ENCODE measurements at places on chromosomes 13 and 19.

DNA sequence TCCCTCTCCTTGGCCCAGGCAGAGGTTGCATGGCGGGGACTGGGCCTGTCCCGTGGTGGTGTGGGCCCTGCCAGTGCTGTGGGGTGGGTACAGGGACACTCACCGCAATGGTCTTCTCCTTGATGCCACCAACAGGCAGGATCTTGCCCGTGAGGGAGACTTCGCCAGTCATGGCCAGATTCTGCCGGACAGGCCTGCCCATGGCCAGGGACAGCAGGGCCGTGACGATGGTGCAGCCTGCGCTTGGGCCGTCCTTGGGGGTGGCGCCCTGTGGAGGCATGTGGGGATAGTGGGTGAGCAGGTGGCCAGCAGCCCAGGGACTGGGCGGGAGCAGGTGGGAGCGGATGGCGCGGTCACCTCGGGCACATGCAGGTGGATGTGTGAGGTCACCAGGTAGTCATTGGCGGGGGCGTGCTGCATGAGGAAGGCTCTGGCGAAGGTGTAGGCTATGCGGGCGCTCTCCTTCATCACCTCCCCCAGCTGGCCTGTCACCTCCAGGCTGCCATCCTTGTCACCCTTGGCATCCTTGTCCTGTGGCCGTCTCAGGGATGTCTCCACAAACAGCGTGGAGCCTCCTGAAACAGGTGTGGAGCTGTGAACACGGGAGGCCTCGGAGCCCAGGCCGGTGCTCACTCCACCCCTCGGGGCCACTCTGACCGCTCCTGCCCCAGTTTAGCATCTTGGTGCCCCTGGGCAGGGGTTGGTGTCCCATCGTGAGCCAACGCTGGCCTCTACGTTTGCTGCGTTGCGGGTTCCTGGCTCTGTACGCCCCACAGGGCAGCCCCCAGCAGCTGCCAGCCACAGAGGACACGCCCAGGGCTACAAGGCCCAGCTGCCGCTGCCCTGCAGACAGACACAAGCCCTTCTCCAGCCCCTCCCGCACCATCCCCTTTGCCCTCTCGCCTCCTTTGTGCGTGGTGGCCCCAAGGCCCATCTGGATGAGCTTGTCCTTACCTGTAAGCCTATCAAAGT lies 3.4 kb downstream of the RPL36 start:
- no peak for DNase-seq

- no peak for DNase-seq
Observed at GRCh38 chr13:35603593-35604285, 127.2 kb upstream of the MAB21L1 start.

DNA sequence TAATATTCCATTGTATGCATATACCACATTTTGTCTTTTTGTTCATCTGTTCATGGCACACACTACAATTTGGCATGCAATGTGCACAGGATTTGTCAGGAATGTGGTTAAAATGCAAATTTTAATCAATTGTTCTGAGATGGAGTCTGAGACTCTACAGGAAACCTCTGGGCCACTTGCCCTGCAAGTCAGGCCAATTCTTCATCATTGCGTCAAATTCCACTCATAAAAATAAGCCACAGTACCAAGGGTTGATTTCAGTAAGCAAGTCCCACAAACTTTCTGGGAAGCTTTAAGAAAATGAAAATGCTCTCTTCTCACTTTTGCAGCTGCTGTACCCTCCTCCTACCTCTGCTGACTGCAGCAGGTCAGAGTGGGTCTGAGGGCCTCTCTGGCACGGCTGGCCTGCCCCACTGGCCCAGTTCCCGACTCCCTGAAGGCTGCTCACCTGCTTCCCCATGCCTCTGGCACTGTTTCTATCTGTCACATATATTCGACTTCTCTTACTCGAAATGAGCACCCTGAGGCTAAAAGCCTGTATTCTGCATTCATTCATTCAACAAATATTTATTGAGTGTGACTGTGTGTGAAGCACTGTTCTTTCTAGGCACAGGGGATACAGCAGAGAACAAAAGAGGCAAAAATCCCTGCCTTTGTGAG lies 83.8 kb upstream of the WASF3 start:
- no peak for DNase-seq

DNA sequence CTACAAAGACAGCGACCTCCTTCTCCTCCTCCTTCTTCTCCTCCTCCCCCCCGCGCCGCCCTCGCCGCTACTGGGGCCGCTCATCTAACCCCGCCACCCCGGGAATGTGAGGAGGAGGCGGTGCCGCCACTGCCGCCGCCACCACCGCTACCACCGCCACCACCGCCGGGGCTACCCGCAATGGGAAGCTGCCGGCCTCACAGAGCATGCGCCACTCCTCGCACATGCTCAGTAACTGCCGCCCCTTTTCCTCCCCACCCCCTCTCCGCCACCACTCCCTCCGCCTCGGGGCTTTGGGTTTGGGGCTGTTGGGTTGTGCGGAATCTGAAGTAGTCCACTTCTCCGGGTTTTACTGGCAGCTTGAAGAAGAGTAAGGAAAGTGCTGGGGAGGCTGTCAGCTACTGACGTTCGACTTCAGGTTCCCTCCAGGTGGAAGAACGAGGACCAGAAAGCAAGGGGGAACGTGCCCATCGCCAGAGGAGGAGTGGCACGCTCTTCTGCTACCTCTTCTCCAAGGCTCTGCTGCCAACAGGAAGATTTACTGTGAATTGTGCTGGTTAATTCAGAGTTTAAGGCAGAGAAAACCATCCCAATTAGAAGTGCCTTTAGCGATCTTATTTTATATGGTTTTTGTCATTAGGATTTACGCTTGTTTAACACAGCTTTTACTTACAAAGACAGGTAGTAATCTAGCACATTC lies at the start of gene MYCBP2:
Gene MYCBP2 (minus strand): TSS at position 190 of the 700 bp plus-strand sequence. CDS start 319 bp downstream, outside the sequence.
- DNase-seq, result peak; percentile 95

DNA sequence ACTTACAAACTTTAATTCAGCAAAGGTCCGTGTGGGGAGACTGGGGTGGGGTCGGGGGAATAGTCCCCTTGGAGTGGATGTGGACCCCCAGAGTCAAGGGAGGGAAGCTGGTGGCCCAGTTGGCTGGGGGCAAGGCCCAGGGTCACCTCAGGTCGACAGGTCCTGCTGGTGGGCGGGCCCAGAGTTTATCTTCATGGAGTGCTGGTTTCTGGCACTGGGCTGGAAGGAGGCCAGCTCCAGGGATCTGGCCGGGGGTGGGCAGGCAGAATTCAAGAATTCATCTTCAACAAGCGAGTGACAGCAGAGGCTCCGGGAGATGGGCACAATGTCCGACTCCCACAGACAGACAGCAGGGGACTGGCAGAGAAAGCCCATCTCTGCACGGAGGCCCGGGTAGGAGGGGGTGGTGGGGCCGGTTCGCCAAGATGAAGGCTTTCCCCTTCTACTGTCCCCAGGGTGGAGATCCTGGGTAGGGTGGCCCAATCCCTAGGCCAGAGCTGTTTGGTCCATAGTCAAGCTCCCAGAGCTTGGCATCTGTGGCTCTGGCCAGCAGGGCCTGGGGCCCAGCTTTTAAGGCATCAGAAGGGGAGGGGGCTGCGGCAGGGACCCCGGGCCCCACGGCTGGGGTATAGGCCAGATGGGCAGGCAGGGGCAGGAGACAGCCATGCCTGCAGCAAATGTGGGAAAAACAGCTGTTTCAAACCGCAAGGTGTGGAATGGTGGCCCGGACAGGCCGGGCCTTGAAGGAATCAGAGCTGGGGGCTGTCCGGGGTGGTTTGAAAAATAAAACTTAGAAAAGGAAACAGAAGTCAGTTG lies 622 bp upstream of the FDX2 start:
- no peak for DNase-seq

DNA sequence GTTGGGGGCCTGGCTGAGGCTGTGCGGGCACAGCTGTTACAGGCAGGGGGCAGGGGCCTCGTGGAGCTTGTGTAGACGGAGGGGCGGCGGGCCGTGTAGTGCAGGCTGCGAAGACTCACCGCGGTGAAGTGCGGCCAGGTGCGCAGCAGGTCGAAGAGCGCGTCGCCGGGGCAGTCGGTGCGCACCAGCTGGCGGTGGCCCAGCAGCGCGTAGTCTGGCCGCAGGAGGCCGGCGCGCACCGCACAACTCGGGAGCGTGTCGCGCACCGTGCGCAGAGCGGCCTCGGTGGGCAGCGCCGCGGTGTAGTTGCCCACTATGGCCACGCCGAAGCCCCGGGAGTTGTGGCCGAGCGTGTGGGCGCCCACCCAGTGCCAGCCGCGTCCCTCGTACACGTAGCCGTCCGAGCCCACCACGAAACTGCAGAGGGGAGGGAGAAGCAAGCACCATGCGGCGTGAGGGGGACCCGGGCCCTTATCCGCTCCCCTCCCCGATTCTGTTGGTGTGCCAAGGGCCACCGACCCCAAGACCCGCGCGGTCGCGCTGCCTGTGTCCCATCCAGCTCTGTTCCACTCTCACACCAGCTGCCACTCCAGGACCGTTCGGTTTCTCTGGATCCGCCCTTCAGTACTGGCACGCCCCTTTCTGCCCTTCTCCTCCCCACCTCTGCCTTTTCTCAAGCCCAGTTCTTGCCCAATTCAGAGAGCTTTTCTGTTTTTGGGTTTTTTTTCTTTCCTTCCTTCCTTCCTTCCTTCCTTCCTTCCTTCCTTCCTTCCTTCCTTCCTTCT lies 5.4 kb upstream of the RASAL3 start:
- DNase-seq, result no peak

- no peak for DNase-seq
Observed at GRCh38 chr19:44602081-44602480, 11.3 kb upstream of the IGSF23 start.

- DNase-seq, result no peak
Observed at GRCh38 chr13:50668691-50669271, 174.7 kb downstream of the DLEU7 start.

GRCh38 chr19:46328079-46328478 lies 18.8 kb upstream of the PPP5C start:
- no peak for DNase-seq

GRCh38 chr19:55079400-55080038 lies 3.9 kb downstream of the EPS8L1 start:
- DNase-seq, result no peak

- no peak for DNase-seq
Observed at GRCh38 chr13:111846391-111847159, 220.4 kb upstream of the SOX1 start.

DNA sequence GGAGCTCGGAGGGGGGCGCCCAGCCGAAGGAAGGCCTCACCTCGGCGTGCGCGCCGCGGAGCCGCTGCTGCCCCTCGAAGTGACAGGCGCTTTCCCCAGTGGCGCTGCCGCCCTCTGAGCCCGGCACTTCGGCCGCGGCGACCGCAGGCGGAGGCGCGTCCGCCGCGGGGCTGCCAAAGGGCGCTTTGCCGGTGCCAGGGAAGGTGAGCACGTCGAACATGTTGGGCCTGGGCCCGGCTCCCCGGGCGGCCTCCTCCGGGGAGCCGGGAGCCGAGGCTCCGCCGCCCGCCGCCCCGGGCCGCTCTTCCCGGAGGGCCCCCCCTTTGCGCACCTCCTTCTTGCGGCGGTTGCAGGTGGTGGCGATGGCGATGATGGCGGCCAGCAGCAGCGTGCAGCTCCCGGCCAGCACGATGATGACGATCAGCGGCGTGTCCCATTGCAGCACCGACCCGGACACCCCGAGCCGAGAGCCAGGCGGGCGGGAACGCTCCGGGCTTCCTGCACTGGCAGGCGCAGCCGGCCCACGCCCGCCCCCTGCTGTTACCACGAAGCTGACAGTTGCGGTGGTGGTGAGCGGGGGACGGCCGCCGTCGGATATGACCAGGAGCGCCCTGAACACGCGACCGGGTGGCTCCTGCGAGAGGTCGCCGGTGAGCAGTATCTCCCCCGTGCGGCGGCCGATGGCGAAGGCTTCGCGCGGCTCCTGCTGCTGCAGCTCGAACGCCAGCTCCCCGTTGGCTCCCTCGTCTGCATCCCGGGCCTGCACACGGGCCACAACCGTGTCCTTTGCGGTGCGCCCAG lies 2.5 kb downstream of the PCDH8 start:
- DNase-seq, result no peak

DNA sequence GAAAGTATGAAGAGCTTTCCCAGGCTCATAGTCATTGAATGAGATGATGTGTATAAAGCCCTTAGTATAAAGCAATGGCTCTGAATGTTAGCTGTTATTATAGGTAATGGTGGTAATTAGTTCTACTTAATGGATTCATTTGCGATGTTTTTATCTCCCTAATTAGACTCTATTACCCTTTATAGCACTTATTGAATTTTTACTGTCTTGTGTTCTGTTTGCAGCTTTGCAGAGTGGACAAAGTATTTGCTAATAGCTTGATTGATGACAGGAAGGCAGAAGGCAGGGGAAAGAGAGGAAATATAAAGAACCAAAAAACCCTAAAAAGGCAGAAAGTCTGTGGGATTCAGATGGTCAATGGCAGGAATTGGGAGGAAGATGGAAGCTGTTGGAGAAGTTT lies 524.4 kb upstream of the SPRY2 start:
- DNase-seq, result no peak

DNA sequence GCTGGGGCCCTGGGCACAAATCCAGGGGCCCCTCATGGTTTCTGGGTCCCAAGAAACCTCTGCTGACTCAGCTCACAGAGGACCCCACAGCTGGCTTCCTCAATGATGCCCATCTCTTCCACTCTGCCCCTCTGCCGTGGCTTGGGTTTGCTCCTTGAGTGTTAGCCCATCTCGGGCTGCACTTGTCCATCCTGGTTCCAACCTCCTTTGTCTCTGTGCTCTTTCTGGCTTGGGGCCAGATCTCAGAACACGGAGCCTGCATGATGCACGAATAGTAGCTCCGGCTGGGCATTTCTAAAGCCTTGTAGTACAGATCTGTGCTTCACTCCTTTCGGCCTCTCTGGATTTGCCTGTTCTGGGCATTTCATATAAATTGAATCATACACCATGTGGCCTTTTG lies 53.8 kb downstream of the F2RL3 start:
- DNase-seq, result no peak

- no peak for DNase-seq
Observed at GRCh38 chr13:98452851-98453843, 123.8 kb downstream of the STK24 start.

DNA sequence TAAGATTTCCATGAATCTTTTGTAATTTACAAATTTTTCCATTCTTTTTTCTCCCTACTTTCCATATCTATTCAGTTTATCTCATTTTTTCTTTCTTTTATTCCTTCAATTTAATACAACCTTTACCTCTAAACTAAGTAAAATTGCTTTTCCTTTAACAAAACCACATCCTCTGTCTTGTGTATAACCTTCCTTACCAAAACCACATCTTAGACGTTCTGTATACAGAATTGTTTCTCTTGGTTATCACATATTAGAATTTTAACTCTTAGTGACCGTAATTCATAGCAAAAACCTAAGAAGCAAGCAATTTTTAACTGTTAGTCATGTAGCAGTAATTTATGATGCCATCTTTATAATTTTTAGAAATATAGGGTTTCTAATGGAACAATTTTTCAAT lies 15.0 kb downstream of the PPP5C start:
- no peak for DNase-seq

GRCh38 chr19:1250437-1251260 lies 2.3 kb downstream of the MIDN start:
- DNase-seq, result no peak

DNA sequence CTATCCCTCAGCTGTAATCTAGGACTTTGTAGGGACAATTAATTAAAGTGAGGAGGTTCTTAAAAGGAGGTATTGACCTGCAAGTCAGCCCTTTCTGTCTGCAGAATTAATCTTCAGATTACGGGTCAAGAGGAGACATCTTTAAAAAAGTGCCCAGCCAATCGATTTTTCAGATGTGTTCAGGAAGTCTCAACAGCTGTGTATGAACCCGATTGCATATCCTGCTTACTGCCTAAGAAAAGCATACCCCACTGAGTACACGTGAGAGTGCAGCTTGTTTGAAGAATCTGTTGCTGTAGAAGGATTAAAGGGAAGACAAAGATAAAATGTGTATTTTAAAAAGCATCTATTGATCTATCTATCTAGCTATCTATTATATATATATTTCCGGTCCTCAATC lies 1194.5 kb downstream of the UQCRFS1 start:
- no peak for DNase-seq

GRCh38 chr13:113053801-113054604 lies 51.6 kb upstream of the F7 start:
- no peak for DNase-seq

GRCh38 chr19:11480715-11481533 lies at the start of gene ELAVL3:
TSS of gene ELAVL3 (minus strand) at chr19:11481046. CDS start at chr19:11480608, 438 bp downstream.
- DNase-seq, result no peak
